ENCODE measurements at places on chromosomes 13 and 19.

GRCh38 chr19:15464394-15465385 lies at the start of gene RASAL3:
Gene RASAL3, minus strand, starts transcription at chr19:15464544. Its CDS starts 186 bp downstream, at chr19:15464358.
- peak; percentile 50 for DNase-seq

DNA sequence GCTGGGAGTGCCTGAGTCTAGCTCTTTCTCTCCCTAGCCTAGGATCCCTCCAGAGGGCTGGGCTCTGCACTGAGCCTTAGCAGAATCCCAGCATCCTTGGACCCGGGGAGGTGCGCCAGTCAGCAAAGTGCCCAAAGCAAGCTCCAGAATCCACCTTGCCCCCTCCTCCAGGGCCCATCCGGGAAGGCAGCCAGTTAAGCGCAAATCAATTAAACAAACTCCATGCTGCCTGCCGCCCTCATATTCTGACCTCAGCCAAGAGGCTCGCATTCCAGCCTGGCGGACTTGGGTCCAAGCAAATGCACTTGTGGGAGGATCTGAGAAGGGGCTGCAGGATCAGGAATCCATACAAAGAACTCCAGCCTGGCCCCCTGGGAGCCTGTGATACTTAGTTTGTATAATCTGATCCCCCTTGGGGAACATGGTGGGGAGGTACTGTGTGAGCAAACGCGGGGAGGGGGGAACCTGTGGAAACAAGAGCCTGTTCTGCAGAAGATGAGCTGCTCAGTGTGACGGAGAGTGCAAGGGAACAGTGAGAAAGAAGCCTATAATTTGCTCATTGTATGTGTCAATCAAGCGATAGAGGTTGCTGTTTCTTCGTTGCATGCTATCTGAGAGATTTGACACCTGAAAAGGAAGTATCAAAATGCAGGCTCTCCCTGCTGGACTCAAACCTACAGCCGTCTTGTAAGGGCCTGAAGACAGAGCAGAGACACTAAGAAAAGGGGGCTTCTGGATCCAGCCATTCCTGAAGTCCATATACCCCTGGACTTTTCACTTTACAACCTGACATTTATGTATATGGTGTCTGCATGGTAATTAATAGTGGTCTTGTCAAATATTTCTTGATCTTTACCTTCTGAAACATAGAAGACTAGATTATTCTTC lies 29.4 kb downstream of the ZNRF4 start:
- DNase-seq: no peak

DNA sequence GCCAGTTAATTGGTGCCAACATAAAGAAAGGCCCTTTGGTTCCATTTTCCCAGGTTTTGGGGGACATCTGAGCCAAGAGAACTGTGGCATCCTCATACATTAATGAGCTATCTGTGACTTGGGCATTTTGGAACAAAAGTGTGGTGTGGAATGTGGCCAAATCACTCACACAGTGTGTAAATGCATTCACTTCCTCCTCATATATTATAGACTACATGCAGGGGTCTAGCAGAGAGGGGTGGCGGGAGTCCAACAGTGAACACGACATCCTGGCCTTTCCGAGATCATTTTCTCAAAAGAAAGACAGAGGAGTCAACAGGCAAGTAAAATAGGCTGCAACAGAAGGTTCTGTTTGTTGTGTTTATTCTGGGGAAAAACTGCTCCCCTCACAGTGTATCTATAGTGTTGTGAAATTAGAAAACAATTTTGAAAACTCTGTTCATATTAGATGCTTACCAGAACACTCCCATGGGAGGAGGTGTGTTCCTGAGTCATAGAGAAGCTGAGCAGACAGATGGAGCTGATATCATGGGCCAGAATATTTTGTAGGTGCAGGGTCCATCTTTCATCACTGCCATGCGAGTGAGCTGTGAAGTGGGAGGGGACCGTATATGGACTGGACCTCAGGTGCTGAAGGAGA lies 36.9 kb downstream of the PABPC3 start:
- no peak for DNase-seq

DNA sequence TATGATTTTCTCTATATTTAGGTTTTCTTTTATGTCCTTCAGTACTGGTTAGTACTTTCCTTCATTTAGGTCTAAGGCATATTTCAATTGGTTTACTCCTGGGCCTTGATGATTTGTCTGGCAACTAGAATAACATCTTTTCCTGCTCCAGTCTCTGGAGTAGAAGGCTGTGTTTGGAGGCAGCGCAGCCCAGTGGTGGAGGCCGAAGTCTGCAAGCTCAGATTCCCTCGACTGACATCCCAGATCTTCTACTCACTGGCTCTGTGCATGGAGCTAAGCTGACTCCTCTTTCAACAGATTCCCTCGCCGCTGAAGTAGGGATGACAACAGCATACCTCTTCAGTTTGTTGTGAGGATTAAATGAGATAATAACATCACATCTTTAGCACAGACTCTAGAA lies 141.0 kb downstream of the RAP2A start:
- DNase-seq: no peak

- no peak for DNase-seq
These were observed 24.3 kb upstream of the LAMP1 start for GRCh38 chr13:113272701-113273181.

DNA sequence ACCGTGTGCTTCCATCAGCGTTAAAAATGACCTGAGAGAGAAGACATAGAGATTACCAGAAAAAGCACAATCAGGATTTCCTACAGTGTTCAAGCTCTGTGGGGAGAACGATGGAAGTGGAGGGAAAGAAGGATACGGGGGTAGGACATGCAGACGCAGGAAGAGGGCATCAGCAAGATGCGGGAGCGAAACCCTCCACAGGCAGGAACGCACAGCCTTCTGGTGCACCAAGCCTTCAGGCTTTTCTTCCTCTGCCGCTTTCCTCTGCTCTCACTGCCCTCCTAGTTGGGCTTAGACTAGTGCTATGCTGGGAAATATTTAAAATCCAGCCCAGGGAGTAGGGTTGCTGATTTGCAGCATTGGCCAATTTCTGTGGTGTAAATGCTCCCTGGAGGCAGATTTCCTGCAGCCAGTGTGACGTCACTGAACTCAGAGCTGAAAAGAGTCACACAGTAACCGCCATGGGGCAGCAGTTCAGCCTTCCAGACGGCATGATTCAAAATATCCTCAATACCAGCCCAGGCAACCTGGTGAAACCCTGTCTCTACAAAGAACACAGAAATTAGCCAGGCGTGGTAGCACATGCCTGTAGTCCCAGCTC lies 205.1 kb upstream of the SOX1 start:
- DNase-seq: no peak

DNA sequence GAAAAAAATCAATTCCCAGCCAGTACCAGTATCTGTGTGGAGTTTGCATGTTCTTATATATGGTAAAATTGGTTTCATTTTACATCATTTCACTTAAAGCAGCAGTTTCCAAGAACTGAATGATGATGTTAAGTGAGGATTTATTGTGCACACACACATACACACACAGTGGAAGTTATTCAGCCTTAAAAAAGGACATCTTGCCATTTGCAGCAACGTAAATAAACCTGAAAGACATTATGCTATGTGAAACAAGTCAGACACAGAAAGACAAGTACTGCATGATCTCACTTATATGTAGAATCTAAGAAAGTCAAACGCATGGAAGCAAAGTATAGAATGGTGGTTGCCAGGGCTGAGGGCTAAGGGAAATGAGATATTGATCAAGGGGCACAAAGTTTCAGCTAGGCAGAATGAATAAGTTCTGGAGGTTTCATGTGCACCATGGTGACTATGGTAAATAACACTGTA lies 5.3 kb downstream of the SIGLECL1 start:
- DNase-seq: peak; percentile 58

- peak; percentile 32 for DNase-seq
These were observed 962 bp upstream of the IRS2 start for GRCh38 chr13:109787135-109787954.

GRCh38 chr13:108816375-108816774 lies 187.0 kb downstream of the MYO16 start:
- DNase-seq: no peak

DNA sequence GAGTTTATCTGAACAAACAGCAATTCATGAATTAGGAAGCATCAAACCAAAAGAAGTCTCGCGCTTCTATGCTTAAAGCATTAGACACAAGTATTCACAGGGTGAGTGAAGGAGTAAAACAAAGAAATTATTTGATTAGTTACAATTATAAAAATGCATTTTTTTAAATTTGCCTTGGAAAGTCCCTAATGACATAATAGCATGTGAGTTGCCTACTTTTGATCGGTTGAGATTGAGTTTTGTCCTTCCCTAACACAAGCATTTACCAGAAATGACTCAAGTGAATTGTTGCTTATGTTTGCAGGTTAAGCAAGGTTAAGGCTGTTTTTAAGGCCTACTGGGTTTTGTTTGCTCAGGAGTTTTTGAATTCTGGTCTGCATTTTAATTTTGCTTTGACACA lies 389 bp upstream of the ZNF649 start:
- no peak for DNase-seq

DNA sequence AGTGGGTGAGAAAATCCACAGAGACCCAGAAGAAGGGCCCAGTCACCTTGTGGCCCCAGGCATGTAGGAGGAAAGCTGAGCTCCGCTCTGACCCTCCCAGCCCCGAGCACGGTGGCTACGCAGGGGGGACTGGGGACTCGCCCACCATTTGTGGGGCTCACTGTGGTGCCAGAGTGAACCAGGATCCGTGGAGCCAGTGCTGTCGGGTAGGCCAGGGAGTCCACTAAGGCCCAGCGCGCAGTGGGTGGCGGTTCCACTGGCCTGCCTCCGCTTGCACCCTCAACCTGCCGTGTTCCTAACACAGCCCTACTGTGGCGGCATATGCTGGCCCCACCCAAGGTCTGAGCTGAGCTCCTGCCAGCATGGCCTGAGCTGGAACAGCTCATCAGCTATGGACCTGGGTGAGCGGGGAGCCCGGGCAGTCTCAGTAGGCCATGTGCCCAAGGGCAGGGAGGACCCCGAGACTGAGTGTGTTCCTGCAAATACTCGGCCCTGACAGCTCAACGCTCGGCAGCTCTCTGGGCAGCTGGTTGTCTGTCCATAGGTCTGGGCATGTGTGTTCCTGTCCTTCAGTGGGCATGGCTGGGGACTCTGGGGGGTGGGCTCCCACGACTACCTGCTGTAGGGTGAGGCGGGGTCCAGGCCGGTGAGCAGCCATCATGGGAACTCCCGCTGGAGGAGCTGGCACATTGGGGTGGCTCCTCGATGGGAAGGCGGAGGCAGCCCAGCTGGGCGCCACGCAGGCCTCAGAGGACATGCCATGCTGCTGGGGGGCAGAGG lies 36.6 kb downstream of the CEBPG start:
- no peak for DNase-seq

DNA sequence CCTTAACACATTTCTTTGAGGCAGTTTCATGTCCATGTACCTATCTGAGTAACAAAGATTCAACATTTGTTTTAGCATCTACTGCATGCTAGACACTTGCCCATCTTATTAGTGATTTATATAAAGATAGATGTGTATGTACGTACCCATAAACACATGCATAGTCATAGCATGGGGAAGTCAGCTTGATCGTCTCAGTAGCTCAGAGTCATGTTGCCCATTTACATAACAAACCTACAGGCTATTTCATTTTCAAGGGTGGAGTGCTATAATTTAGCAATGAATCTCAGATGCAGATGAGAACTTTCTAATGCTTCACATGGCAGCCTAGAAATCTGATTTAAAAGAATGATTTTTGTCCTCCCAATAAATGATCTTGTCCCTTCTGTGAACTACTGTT lies 23.5 kb downstream of the FLT1 start:
- DNase-seq: no peak

DNA sequence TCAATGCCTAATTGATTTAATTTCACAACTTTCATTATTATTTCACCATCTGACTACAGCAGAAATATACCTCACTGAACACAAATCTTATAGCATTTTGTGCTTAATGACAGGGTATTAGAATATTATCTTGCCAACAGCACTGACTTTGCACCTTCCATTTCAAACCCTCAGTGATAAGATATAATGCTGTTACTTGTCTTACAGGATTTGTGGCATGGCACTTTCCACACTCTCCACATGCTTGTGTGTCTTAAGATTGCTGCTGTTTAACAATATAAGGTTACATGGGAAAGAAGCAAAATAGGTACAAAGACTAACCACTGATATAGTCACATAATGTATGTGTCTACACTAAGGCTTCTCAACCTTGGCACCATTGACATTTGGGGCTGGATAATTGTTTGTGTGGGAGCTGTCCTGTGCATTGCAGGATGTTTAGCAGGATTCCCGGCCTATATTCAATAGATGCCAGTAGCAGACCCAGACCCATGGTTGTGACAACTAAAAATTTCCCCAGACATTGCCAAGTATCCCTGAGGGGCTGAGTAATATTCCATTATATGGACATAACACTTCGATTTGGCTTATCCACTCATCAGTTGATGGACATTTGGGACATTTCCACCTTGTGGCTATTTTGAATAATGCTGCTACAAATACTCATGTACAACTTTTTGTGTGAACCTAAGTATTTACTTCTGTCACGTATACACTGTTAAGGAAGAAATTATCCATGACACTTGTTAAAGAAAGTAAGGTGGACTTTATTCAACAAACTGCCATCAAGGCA lies 5.7 kb upstream of the DIAPH3 start:
- DNase-seq: no peak

DNA sequence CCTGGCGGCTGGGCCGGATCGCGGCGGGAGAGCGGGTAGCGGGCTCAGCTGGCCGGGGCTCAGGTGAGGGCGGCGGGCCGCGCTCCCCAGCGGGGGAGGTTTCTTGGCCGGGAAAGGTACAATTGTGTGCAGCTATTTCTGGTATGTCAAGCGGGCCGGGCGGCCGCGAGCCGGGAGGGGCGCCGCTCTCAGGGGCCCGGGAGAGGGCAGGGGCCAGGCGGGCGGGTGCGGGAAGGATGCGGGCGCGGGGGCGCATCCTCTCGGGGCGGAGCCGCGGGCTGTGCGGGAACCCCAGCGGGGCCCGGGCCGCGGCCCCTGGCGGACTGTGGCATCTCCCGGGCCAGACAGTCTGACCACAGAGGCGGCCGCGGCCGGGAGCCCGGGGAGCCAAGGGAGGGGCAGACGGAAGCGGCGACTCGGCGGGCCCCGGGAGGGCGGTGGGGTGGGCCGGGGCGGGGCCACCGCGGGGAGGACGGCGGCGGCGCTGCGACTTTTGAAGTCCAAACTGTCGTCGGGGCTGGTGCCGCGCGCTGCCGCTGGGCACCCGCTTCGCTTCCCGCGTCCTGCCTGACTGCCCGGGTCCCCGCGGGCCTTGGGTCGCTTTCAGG lies at the start of gene LMO7:
TSS of gene LMO7 (plus strand) at position 503 of the 608 bp plus-strand sequence. CDS start 328 bp downstream, outside the sequence.
- peak; percentile 40 for DNase-seq

- peak; percentile 61 for DNase-seq
These were observed 14.0 kb downstream of the MOB3A start for GRCh38 chr19:2081873-2082810.

GRCh38 chr13:59211606-59212005 lies 952.1 kb downstream of the DIAPH3 start:
- no peak for DNase-seq

DNA sequence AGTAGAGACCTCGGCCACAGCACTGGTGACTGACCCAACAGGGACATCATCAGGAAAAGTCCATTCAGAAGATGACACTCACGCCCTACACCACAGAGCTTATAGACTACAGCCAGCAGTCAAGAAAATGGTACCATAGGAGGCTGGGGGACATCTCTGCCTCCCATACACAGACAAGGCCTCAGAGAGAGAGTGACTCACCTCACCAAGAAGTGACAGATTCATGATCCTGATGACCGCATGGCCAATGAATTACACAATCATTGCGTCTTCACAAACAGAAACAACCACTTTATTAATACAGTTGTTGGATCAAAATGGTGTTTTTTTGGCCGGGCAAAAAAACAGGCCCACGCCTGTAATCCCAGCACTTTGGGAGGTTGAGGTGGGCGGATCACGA lies 260.8 kb upstream of the TSHZ3 start:
- no peak for DNase-seq

Measured in T-helper 2 cell treated with Interferon-gamma antibody and Interleukin-4, amounts not matched to agents 5 μg/mL and 100 μg/mL, for 36 hours (primary cell).